ENCODE measurements at places on chromosomes 16 and 17.

DNA sequence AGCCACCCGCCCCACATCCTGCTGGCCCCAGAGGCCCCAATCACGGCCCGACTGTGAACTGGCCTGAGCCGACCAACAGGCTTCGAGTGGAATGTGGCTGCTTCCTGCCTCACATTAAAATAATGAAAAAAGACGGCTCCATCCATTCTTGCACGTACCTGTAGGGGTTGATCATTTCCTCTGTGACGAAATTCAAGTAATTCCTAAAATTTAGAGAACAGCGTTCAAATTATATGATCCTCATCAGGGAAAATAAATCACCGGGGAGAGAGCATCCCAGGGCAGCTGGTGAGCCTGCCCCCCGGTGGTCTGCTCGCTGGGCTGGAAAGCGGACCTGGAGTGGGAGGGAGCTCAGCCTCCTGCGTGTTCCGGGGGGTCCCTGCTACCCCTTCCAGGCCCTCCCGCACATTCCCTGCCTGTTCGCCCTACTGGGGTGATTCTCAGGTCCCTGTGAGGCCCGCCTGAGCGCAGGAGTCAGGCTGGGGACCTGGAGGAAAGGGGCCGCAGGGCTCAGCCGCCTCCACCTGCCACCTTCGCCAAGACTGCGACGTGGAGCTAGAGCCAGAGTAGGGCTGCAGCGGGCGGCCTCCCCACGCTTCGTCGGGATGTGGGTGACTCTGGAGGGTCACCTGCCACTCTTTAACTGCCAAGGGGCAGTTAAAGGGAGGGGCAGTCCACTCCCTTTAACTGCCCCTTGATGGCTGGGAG, 28.9 kb downstream of the SLC7A5 start:
- DNase-seq, result no peak

DNA sequence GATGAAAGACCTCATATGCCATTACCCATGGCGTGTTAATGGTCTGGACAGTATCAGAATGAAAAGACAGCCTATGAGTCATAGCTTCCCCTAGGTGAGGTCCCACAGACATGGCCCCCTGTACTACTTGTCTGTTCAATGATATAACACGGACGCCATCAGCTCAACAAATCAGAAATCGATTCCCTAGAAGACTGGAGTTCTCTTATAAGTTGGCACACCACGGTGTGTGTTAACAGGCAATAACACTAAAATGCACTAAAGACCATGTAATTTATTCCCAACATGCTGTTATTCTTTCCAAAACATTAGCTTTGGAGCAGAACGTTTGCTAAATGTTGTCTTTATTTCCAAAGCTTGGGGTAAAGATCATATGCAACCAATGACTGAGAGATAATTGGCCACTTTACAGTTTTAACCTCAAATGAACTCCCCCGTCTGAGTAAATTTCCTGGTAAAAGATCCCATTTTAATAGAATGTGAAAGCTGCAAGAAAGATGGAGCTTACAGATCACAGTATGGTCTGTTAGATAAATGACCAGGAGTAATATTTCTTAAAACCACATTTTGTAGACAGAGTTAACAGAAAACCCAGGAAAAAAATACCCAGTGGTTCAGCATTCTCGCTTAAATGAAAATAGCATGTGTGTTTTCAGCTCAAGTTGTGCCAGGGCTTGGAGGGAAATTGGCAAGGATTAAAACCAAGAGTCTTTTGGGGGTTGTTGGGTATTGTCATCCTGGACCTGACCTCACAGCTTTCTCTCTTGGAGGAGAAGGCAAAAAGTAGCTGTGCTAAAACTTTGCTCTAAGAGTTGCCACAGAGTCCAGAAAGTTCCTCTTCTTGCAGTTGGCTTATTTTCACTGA, 65.9 kb downstream of the PCTP start:
- no peak for DNase-seq

GRCh38 chr16:78306361-78306760, 206.9 kb downstream of the WWOX start:
- DNase-seq, result no peak

DNA sequence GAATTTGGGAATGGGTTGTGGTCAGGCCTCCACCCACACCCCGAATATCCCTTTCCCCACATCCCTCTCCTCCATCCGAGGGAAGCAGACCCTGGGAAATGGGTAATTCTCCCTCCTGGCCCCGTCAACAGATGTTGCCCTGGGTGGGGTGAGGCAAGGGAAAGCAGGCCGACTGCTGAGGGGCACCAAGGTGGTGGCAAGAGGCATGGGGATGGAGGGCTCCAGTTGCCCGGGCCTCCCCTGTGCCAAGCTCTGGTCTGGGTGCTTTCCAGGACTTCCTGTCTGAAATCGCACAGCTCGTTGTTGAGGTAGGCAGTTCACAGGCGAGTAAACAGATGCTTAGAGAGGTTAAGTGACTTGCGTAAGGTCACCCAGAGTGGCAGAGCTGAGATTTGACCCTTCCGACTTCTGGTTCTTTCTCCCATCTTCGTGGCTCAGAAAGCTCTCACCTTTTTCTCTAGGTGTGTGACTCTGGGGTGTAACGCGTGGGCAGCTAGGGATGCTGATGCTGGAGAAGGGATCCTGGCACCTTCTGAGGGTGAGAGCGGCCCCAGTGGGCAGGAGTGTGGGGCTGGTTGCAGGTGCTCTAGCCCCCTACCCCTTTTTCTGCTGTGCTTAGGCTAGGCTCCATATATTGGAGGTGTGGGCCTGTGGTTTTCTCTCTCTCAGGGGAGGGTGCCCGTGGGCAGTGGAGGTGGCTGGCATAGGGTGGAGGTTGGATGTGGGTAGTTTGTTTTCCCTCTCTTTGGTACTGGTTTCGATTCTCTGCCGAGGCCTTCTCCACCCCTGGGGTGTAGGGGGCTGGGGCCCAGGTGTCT, 17.2 kb downstream of the RARA start:
- no peak for DNase-seq

DNA sequence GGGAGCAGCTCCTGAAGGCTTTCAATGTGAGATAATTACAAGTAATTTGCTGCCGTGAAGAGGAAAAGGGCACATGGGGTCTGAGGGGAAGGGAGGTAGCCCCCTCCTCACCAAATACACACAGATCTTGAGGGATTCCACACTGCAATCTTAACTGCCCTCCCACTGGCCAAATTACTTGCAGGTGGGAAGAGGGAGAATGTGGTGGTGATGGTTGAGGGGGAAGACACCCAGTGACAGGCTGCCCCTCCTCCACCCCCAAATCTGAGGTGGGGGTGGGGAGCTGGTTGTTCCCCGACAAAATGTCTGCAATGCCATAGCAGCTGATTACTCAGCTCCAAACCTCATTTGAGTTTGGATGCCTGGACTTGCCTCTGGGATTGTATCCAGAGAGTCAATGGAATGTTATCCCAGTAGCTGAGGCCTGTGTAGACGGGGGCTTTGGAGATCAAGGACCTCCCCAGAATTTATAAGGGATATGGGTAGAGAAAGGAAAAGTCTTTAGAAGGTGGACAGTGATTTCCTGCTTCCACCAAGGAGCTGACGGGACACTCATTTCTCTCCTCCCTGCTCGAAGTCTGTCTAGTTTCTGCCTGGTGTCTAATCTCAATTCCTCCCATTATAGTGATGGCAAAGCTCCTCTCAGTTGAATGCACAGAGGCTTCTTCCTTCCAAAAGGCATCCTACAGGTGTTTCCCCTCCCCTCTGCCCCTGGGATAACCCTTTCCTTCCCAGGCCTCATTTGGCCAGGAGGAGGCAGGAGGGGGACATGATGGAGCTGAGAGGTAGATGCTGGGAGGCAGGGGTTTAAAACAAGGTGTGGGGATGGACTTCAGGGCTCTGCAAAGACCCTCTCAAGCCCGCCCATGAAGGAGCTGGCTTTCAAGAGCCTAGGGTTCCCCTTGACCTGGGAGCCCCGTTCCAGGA, 8.7 kb downstream of the DLX4 start:
- DNase-seq, result no peak

- no peak for DNase-seq
Measured at GRCh38 chr17:60743799-60744198, 66.1 kb downstream of the BCAS3 start.

GRCh38 chr17:5786510-5786875, 202.2 kb upstream of the NLRP1 start:
- no peak for DNase-seq

GRCh38 chr17:80709090-80709695, 164.6 kb downstream of the RPTOR start:
- no peak for DNase-seq

All from T follicular helper cell (primary cell).